ENCODE measurements at places on chromosomes 6 and 20. TPM values are rescaled to one million over a fixed set of nuclear protein-coding genes. Genes with fewer than 3 reads are reported as not detected.
A peak's percentile ranks its signal among the peaks of the same experiment; 100 is the strongest.

ZC2HC1B gene
- total RNA-seq = not detected

- H3K27ac ChIP-seq = no peak overlapping the region
- H3K36me3 ChIP-seq = peaks cover 63% of the 10 kb centered on the region
- H3K4me3 ChIP-seq = no peak overlapping the region
- H3K4me1 ChIP-seq = peaks cover 6% of the 10 kb centered on the region
- DNase-seq = no peak
- H3K27me3 ChIP-seq = no peaks in the 10 kb centered on the region
Observed at GRCh38 chr6:155309150-155309549, 5.1 kb downstream of the TFB1M start.

- H3K36me3 ChIP-seq = peaks cover 8% of the 10 kb centered on the region
- DNase-seq = peak; percentile 81
- H3K4me3 ChIP-seq = peak within 1 kb of the TSS; percentile 86
- peaks cover 8% of the 10 kb centered on the region for H3K4me1 ChIP-seq
- no peaks in the 10 kb centered on the region for H3K27me3 ChIP-seq
Observed at GRCh38 chr6:107114926-107115694, at the start of gene BEND3. Gene BEND3 (minus strand): TSS chr6:107115515. CDS start chr6:107099285, 16,230 bp downstream.

DNA sequence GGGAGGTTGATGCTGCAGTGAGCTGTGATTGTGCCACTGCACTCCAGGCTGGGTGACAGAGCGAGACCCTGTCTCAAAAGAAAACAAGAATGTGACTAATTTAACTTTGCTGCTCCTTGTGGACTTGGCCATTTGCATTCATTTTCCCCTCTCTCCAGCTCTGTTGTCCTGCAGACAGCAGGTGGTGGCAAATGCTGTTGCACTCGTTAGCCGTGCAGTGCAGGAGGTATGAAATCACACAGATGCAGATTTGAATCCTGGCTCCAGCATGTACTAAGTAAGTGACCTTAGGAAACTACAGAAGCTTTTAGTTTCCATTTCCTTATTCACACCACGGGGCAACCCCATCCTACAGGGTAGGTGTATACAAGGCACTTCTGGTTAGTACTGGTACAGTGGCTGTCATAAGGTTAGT lies 9.6 kb upstream of the BEND3 start:
- H3K4me3 ChIP-seq = no peak overlapping the region
- H3K36me3 ChIP-seq = no peaks in the 10 kb centered on the region
- H3K27ac ChIP-seq = no peak overlapping the region
- peaks cover 4% of the 10 kb centered on the region for H3K4me1 ChIP-seq
- DNase-seq = peak; percentile 76
- no peaks in the 10 kb centered on the region for H3K27me3 ChIP-seq

- H3K4me1 ChIP-seq = peaks cover 36% of the 10 kb centered on the region
- H3K36me3 ChIP-seq = no peaks in the 10 kb centered on the region
Observed at GRCh38 chr6:7142918-7143475, 35.2 kb downstream of the RREB1 start.

SCUBE3 gene
- 0.81 TPM for total RNA-seq

DNA sequence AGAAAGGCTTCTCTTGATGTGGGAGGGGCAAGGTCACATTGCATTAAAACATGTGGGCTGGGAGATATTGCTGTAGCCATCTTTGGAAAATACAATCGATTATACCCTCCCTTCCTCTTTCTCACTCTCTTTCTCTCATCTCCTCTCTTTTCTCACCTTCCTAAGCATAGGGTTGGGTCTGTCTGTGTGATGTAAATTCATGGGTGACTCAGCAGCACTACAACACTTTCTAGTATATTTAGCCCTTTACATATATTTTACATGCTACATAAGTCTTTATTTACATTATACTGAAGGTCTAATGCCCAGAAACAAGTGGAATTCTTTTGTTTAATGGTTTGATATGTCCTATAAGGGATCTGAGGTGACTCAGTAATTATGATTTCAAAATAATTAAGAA lies 634.8 kb upstream of the FLRT3 start:
- no peak overlapping the region for H3K4me3 ChIP-seq
- H3K27ac ChIP-seq = no peak overlapping the region
- no peak for DNase-seq
- H3K27me3 ChIP-seq = no peaks in the 10 kb centered on the region

ZBTB2 gene
- 17.4 TPM for total RNA-seq

SAMD3 gene
- total RNA-seq = 45.5 TPM

- no peaks in the 10 kb centered on the region for H3K36me3 ChIP-seq
- H3K4me3 ChIP-seq = no peak overlapping the region
- H3K27me3 ChIP-seq = peaks cover 6% of the 10 kb centered on the region
- DNase-seq = peak; percentile 57
- H3K27ac ChIP-seq = no peak overlapping the region
Observed at GRCh38 chr20:25042531-25043498, 15.1 kb downstream of the ACSS1 start.

DNA sequence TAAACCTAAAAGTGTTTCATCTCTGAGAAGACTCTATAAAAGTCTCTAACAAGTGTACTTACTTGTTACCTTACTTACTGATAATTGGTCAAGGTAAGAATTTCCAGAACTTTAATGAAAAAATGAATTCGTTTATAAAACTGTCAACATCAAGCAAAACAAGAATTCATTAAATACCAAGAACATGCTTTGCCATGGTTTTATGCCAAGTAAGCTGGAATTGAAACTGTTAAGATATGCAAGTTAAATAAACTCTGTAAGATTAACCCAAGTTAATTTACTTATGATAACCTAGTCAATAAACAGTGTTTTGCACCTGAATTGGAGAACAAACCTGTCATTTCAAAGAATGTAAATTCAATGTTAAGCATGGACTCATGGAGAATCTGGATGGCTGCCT lies 17.1 kb upstream of the DEFB113 start:
- no peak overlapping the region for H3K4me3 ChIP-seq
- no peaks in the 10 kb centered on the region for H3K27me3 ChIP-seq
- no peak overlapping the region for H3K27ac ChIP-seq
- H3K4me1 ChIP-seq = no peaks in the 10 kb centered on the region
- H3K36me3 ChIP-seq = no peaks in the 10 kb centered on the region
- no peak for DNase-seq

Measured in endodermal cell (in vitro differentiated cells).